ENCODE measurements at places on chromosomes 16 and 17.

DNA sequence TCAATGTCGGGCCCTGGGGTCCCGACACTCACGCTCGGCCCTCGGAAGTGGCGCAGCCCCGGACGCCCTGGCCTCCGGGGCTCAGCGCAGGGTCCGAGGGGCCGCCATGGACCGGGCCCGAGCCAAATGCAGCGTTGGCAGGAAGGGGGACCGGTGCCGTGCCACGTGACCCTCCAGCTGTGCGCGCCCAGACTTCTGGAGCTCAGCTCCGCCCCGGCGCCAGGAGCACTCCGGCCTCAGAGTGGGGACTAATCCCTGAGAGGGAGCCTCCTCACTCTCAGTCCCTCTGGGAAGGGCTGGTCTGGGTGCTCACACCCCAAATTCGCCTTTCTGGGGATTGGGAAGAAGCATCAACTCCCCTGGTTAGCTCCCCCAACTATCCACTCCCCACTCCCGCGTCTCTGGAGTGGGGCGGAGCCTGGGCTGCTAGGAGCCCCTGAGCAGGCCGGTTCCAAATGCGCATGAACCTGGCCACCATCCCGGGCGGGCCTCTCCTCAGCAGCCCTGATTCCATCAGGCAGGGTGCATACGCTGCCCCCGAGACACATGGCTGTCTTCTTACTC is at the start of gene B3GNT9:
Gene B3GNT9, minus strand, starts transcription at position 166 of the 564 bp plus-strand sequence. CDS start 513 bp downstream, outside the sequence.
- no peak for DNase-seq

DNA sequence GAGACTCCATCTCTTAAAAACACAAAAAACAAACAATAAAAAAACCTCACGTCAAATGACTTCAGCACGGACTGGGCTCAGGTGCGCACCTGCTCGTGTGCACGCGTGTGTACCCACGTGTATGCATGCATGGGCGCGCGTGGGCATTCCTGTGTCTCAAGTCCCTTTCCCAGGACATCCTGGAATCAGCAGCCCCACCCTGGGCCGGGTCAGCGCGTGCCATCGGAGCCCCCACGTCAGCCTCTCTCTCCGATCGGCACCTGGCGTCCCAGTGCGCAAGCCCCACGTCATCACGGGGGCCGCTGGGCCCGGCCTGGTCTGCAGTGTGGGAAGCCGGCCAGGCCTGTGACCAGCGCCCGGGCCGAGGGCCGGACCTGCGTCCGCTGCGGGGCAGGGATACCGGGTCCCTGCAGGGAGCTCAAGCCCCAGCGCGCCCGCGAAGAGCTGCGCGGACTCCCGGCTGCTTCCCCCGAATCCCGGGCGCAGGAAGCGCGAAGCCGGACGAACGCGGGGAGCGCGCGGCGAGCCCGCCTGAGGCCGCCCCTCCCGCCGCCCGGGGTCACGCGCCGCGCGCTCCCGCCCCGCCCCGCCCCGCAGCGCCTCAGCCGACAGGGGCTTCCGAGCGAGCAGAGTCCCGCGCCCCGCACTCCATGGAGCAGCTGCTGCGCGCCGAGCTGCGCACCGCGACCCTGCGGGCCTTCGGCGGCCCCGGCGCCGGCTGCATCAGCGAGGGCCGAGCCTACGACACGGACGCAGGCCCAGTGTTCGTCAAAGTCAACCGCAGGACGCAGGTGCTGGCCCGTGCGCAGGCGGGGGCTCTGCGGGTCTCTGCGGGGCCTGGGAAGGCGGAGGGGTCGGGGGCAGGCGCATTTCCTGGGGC is at the start of gene FN3K:
Gene FN3K, plus strand, starts transcription at position 629 of the 880 bp plus-strand sequence. Its CDS starts 22 bp downstream, at position 651.
- no peak for DNase-seq

- no peak for DNase-seq
Observed at GRCh38 chr16:70290949-70291519, 1.7 kb upstream of the AARS1 start.

DNA sequence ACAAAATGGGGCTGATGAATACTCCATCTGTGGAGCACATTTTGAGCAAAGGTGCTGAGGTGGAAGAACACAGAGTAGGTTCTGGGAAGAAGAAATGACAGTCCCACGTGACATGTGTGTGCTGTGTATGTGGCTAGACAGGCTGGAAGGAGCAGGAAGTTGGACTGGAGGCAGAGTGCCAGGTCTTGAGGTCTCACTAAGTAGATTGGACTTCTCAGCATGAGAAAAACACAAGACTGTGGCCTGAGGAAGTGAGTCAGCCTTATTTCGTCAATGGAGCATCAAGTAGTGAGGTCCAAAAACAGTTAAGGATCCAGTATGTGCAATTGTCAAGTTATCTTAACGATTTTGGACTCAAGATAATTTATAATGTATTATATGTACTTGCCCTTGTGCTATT is 736.5 kb downstream of the KCNJ2 start:
- no peak for DNase-seq

GRCh38 chr16:89537549-89537925 is 22.9 kb upstream of the RPL13 start:
- DNase-seq, result no peak

- DNase-seq, result no peak
Observed at GRCh38 chr17:29592850-29593551, at the start of gene ANKRD13B. ANKRD13B (plus strand) TSS chr17:29593132; CDS start chr17:29593622, 490 bp downstream.

- DNase-seq, result no peak
Observed at GRCh38 chr17:67107171-67107570, 62.8 kb downstream of the CACNG1 start.

Measured in effector memory CD4-positive, alpha-beta T cell (primary cell).